Stimulated activated CD8-positive, alpha-beta memory T cell treated with anti-CD3 and anti-CD28 coated beads, Interleukin-7, amount 100 ng/mL, for 48 hours (primary cell): ENCODE measurements at places on chromosomes 4 and X.

- no peak for DNase-seq
Measured at GRCh38 chr4:20493761-20494353, 206.4 kb upstream of the PACRGL start.

- no peak for DNase-seq
Measured at GRCh38 chr4:175833574-175834311, 21.7 kb upstream of the GPM6A start.

- no peak for DNase-seq
Measured at GRCh38 chr4:41718907-41719306, 29.6 kb downstream of the PHOX2B start.

DNA sequence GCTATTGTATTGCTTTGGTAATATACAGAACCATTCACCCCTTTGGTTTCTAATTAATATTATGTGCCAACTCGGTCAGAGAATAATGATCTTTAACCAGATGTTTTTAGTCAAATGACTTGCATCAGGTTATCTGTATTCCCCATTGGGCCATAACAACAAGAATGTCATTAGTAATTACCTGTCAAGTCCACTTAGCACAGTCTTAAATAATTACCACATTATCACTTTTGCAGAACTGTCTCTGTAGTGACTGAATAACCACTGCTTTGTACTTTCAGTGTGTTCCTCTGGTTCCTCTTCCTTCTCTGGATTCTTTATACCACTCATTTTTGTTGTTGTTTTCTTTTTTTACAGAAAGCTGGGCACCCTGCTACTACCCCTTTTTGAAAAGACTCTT lies 257.7 kb upstream of the SPOCK3 start:
- DNase-seq = no peak

- no peak for DNase-seq
Measured at GRCh38 chrX:131544218-131544617, 344 bp downstream of the OR13H1 start.

GRCh38 chr4:66554826-66555225 lies 884.5 kb upstream of the EPHA5 start:
- DNase-seq = no peak

DNA sequence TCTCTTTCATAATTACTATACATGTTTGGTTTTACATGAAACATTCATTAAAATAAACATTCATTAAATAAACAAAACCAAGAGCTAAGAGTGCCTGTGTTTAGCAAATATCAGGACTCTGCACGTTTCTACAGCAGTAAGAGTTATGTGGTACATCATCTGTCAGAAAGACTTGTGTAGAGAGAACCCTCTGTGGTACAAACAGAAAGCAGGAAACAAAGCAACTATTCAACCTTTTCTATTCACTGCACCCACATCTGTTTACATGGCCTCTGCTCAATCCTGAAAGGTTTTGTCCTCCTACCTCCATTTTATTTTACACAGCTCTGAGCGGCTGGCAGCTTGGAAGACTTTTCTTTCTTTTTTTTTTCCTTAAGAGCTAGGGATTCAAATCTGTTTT lies 90.7 kb upstream of the PCDH18 start:
- no peak for DNase-seq

- DNase-seq = no peak
Measured at GRCh38 chr4:185399466-185399865, 2.8 kb downstream of the ANKRD37 start.

- no peak for DNase-seq
Measured at GRCh38 chr4:176286728-176287127, 17.7 kb upstream of the ASB5 start.

- DNase-seq = no peak
Measured at GRCh38 chr4:156493858-156494257, 477.7 kb downstream of the PDGFC start.

GRCh38 chrX:12972243-12972642 lies 2.7 kb upstream of the TMSB4X start:
- DNase-seq = no peak

DNA sequence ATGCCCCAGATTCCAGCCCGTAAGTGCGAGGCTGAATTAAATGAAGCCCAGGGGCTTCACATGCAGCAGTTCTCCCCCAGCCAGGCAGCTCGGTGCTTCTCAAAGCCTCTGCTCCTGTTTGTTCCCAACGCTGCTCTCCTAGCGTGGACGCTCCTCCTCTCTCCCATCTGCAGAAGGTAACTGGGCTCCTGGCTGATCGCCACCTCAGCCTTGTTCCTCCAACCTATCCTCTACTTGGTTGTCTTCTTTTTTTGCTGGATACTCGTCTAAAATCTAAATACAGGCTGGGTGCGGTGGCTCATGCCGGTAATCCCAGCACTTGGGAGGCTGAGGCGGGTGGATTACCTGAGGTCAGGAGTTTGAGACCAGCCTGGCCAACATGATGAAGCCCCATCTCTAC lies 70.3 kb downstream of the NSUN7 start:
- no peak for DNase-seq

DNA sequence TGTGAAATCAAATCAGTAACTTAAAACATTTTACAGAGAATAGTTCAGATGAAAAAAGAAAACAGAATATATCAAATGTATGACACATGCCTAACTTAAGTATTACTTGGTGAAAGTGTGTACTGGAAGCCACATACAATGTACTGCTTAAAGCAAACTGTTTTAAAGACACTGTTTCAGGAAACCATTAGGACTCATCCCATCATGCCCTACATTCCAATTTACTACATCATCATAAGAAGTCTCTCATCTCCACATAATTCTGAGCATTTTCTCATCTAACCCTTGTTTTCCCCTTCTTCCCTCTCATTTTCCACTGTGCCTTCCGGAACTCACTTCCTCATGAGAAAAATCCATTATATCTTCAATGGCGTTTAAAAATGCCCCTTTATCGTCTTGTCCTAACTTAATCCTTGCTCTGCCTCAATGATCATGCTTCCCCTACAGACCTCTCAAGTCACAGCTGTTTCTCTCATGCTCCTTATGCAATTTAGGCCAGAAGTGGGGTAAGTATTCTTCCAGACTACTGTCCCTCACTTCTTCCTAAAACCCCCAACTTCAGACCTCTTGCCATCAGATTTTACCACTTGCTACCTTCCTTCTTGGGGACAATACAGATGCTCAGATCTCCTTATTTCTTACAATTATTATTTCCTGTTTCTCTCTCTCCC lies 26.8 kb upstream of the FGF5 start:
- no peak for DNase-seq

DNA sequence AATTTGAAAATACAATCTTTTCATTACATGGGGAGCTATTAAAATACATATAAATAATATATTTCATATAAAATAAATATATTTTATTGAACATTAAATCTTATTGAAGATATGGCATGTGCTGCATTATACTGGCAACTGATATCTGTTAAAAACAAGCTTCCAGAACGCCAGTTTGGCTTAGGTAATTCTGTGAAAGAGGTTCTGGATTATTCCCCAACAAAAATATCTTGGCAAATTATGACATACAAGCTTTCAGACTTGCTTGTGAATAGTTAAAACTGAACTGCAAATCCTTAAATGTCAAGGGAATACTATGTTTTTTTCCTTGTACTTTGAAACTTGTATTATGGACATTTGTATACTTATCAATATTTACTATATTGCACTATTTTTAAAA lies 210.2 kb upstream of the LCORL start:
- DNase-seq = no peak

DNA sequence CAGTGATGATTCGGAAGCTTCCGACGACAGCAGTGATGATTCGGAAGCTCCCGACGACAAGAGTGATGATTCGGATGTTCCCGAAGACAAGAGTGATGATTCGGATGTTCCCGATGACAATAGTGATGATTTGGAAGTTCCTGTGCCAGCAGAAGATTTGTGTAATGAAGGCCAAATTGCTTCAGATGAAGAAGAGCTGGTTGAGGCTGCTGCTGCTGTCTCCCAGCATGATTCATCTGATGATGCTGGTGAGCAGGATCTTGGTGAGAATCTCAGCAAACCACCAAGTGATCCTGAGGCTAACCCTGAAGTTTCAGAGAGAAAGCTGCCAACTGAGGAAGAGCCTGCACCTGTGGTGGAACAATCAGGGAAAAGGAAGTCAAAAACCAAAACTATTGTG lies 14.2 kb downstream of the CXCR3 start:
- no peak for DNase-seq

DNA sequence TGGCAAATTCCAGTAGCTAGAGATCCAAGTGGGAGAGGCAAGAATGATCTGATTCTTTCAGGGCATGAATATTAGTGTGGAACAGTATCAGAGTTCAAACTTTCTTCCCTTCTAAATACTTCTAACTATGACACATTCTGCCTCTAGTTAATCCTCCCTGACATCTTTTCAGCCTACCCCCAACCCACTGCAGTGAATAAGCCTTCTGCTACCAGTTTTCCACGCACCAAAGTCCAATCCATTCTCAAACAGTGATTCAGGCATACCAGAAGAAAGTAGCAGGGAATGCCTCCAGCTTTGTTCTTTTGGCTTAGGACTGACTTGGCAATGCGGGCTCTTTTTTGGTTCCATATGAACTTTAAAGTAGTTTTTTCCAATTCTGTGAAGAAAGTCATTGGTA lies 155.4 kb upstream of the FTHL17 start:
- DNase-seq = no peak
